ENCODE measurements at places on chromosomes 7 and 10.

DNA sequence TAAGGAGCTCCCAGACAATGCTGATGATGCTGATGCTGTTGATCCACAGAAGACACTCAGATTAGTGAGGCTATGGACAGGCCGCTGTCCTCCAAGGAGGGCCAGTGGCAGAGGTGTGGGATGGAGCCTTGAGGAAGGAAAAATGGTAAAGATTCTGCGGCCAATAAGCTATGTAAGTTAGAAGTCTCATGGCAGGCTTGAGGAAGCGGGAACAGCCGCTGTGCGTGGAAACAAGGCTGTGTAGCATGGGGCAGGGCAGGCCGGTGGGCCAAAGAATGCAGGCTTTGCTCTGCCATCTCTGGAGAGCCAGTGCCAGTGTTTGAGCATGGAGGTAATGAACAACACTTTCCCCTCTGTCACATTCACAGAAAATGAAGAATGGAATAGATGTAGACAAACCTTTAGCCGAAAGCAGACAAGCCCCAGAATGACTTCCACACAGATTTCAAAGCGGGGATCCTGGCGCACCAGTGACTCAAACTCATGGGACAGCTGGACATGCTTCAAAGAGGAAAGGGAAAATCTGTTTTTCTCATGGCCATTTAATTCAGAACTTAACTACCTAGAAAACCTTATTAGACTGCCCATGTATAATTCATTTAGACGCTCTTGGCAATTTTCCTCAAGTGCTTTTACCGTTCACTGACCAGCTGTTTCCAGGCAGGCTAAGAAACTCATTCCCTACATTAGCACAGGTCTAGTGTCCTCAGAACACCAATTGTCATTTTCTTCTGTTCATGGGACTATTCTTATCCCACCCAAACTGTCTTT, 16.9 kb upstream of the FIGNL1 start:
- DNase-seq = no peak

DNA sequence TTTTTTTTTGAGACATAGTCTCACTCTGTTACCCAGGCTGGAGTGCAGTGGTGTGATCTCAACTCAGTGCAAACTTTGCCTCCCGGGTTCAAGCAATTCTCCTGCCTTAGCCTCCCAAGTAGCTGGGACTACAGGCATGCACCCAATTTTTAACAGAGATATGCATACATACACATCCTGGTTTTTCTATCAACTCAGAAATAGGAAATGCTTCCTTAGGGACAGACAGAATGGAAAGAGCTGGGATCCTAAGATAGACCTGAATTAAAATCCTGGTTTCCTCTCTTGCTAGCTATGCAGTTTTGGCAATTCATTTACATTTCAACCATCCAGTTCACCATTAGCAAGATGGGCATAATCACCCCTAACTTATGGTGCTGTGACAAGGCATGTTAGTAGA, 347.5 kb downstream of the GPAM start:
- no peak for DNase-seq

GRCh38 chr10:28302012-28302637, 739 bp downstream of the MPP7 start:
- no peak for DNase-seq

- DNase-seq = no peak
Observed at GRCh38 chr7:44247868-44248651, 47.3 kb downstream of the YKT6 start.

DNA sequence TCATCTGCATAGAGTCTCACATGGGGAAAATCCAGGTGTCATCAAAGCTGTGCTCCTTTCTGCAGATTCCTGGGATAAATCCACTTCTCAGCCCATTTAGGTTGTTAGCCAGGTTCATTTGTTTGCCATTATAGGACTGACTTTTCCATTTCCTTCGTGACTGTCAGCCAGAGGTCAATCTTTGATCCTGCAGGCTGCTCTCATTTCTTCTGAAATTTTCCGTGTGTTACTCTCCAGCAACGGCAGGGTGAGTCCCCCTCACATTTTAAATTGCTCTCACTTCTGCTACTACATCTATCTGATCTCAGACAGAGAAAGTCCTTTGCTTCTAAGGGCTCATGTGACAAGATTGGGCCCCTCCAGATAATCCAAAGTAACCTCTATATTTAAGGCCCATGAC, 150.7 kb upstream of the BET1 start:
- DNase-seq = no peak

DNA sequence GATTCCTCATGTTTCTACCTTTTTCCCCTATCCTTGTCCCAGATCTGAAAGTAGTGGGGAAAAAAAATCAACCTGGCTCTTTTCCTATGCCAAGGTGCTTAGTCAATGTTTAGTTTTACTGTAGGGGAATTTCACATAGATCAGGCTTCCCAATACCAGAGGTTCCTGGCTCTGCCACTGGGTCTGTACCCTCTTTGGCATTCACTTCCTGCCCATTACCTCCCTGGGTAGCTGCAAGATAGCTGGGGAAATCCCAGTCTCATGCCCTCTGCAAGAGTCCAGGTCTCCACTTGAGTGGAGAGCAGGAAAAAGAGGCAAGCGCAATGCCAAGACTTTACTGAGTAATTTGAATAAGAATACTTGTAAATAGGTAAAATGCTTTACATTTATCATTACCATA, 3.5 kb upstream of the BPGM start:
- no peak for DNase-seq

- DNase-seq = no peak
Observed at GRCh38 chr10:46544989-46545791, 11.3 kb downstream of the GPRIN2 start.

DNA sequence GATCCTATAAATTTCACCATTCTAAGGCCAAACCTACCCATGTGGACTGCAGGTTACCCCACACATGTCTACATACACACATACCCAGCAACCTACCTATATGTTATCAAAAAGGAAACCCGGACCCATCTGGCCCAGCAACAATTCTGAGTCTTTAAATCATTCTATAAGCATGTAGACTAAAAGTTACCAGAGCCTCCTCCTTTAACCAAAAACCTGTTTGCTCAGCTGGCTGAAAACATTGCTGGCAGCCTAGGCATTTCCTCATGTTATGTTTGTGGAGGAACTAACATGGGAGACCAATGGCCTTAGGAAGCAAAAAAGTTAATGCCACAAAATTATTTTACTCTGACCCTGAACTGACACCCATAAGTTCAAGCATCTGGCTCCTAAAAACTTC, 5.3 kb upstream of the ADCK2 start:
- DNase-seq = no peak

GRCh38 chr10:114258274-114258840, 19.3 kb downstream of the VWA2 start:
- no peak for DNase-seq

GRCh38 chr7:1331561-1332467, 99.1 kb downstream of the UNCX start:
- no peak for DNase-seq

- DNase-seq = no peak
Observed at GRCh38 chr10:125190946-125191345, 30.6 kb upstream of the CTBP2 start.

- DNase-seq = no peak
Observed at GRCh38 chr7:134004829-134005505, 122.2 kb upstream of the LRGUK start.

DNA sequence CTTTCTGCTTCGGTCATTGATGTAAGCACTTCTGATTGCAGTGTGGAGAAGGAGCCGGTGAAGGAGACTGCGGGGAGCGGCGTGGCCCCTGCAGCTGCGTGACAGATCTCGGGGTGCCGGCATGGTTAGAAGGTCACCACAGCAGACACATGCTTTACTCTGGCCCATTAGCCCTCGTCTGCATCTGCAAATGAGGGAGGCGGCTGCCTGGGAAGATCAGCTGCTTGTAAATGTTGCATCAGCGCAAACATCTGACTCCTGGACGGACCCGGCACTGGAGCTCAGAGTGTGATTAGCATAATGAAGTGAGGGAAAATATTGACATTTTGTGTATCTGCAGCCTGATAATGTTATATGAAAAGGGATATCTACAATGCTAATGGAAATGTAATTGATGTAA, 30.5 kb upstream of the MNX1 start:
- DNase-seq = no peak

Data from activated CD4-positive, alpha-beta T cell treated with anti-CD3 and anti-CD28 coated beads, Interleukin-2, amount 50 U/mL, for 4 hours (primary cell).